ENCODE measurements at places on chromosomes 12 and 14.

DNA sequence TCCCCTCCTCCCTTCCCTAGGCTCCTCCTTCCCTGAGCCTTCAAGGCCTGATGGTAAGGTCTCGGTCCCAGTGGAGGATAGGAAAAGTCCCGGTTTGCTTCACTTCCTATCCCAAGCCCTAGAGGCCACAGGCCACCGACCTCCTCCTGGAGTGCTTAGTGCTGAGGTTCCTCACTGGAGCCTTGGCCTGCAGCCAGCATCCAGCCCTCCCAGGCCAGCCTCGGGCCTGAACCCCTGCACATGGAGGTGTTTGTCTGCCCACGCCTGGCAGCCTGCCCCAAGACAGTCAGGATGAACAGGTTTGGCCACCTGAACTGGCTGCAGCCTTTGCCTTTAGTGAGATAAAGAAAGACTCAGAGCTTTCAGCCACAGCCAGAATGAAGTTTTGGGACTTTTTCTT is 15.8 kb upstream of the KRT7 start:
- peak; percentile 22 for DNase-seq

GRCh38 chr12:108199106-108199505 is 70.0 kb downstream of the WSCD2 start:
- DNase-seq = no peak

DNA sequence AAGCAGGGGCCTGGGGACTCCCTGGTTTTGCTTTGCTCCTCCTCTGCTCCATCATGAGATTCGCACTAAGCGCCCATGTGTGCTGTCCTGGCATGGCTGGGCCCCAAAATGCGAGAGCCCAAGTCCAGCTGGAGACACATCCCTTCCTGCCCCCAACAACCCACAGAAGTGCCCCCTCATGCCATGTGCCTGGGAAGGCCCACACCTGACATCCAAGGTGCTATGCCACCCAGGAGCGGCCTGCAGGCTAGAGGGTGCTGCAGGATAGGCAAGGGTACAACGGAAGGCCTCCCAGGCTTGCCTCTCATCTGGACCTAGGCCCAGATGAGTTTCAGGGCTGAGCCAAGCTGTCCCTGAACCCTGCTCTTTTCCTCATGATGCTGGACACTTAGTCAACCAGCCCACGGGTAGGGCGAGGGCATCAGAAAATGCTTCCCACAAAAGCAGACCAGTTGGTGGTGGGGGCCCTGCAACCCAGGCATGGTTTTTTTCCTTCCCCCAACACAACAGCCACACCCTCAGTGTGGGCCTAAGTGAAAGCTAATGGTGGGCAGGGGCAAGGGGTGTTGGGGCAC is 13.2 kb upstream of the KRT80 start:
- no peak for DNase-seq

GRCh38 chr12:90543841-90544240 is 411.1 kb downstream of the CCER1 start:
- no peak for DNase-seq

DNA sequence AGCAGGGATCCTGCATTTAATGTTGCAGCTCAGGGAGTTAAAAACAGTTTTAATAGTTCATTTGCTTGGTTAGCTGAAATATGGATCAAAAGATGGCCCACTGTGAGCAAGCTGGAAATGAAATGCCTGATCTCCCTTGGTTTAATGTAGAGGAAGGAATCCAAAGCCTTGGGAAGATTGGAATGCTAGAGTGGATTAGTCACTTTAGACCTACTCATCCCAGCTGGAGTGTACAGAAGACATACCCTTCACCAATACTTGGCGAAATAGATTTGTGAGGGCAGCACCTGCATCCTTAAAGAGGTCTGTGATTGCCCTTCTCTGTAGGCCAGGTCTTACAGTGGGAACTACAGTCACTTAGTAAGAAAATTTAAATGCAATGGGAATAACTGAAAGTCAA is 58.0 kb upstream of the KRAS start:
- no peak for DNase-seq

DNA sequence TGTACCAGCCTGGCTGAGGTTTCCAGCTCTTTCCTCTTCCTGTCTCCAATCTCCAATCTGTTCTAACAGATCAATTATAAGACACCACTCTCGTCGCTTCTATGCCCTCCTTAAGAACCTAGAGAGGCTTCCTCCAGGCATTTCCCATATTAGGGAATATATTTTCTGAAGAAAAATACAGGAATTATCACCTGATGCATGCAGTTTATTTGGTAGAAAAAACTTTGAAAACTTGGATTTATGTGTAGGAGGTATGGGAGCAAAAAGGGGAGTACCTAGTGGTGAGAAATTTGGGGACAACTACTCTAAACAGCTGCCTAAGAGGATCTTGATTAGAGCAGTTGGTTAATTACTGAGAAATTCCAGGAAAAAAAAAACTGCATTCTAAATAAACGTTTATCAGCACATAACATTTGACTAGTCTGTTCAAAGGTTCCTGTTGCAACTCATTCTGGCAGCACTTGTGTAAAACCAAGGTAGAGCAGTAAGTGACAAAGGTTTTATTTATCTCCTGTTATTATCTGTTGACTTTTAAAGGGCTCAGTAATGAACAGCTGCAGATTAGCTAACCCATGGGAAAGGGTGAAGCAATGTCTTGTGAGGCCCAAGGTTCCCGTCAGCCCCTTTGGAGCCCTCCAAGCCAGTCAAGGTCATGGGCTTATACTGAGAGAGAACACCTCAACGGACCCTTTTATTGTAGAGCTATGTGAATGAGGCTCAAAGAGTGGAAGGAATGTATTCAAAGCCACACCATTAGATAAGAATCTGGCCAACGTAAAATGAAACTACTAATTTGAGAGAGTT is 36.4 kb upstream of the NR1H4 start:
- DNase-seq = no peak

GRCh38 chr12:121892673-121893561 is 4.3 kb downstream of the PSMD9 start:
- DNase-seq = no peak

- no peak for DNase-seq
These were observed 18.2 kb downstream of the CD9 start for GRCh38 chr12:6218347-6218925.

DNA sequence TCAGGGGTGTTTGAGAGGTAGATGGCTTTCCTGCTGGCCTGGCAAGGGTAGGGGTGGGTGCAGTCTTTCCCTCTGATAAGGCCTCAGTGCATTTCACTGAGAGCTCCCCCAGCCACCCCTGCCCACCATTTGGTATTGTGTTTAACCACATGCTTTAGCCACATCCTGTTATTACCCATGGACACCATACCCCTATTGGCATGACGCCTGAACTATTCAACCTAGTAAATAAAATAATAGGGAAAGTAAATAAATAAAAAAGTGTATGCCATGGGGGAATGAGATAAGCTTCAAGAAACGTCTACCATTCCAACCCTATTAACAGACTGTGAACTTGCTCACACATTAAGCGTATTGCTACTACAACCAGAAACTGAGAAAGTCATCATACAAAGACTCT is 7.6 kb upstream of the LGR5 start:
- DNase-seq = no peak

- no peak for DNase-seq
These were observed 28.2 kb upstream of the SNRPF start for GRCh38 chr12:95830335-95831089.

GRCh38 chr14:102991376-102991775 is 66.0 kb downstream of the CDC42BPB start:
- DNase-seq = no peak

DNA sequence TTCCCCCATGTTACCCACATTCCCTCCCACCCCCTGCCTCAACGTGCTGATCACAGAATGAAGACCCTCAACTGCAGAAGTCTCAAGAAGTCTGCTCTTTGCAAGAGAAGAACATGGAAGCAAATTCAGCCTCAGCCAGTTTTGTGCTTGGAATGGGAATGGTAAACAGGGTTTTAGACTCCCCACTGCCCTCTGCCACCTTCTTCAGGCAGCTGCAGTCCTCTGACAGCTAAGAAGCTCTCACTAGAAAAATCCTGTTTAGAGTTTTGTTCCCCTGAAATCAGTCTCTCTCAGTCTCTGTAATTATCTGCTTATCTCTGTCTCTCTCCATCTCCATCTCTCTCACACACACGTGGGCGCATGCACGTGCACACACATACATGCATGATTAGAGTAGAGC is 85.4 kb downstream of the CRACR2A start:
- DNase-seq = peak; percentile 48
